ENCODE measurements at places on chromosomes 5 and 9.

DNA sequence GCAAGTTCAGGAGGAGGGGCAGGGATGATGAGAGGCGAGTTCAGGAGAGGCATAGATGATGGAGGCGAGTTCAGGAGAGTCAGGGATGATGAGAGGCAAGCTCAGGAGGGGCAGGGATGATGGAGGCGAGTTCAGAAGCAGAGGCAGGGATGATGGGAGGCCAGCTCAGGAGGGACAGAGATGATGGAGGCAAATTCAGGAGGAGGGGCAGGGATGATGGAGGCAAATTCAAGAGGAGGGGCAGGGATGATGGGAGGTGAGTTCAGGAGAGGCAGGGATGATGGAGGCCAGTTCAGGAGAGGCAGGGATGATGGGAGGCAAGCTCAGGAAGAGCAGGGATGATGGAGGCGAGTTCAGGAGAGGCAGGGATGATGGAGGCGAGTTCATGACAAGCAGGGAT is 17.8 kb upstream of the SPOCK1 start:
- DNase-seq = no peak

- DNase-seq = peak; percentile 70
Measured at GRCh38 chr9:72271613-72272478, 93.2 kb downstream of the ZFAND5 start.

DNA sequence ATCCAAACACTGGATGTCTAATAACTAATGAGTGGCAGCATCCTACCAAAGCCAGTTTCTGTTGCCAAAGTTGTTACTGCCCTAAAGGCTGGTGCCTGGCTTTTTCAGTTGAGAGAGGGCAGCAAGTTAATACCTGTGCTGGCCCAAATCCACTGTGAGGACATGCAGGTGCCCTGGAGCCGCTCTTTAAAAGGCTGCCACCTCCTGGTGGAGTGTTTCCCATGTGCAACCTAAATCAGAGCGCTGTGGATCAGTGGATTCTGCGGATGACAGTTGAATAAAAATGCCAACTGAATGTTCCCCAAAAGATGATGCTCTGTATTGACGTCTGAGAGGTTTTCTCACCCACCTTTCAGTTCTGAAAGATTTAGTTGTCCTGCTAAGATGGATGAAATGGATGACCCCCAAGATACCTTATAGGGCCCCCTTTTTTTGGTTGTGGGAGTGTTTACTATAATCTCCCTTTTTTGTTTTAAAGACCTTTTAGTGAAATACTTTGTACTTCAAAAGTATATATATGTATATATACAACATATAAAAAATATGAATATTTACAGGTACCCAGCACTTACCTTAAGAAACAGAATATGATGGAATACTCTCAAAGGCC is 146.4 kb downstream of the EGFLAM start:
- DNase-seq = no peak

GRCh38 chr5:129909225-129909624 is 5.0 kb downstream of the CHSY3 start:
- no peak for DNase-seq

DNA sequence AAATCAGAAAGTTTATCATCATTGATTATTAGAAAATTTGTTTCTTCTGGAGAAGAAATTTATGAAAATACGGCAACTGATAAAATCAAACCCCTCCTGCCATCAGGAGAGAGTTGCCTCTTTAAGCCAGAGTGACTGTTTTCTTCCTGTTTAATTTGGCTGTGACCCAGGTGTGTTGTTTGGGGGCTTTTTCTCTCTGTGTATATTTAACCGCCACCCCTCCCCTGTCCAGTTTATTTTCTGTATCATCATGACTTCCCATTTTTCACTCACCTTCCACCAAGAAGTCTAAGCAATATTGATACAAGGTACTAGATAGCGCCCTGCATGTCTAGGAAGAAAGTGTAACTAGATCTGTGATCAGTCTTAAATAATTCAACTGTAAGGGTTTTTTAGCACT is 50.1 kb downstream of the FAM78A start:
- no peak for DNase-seq

DNA sequence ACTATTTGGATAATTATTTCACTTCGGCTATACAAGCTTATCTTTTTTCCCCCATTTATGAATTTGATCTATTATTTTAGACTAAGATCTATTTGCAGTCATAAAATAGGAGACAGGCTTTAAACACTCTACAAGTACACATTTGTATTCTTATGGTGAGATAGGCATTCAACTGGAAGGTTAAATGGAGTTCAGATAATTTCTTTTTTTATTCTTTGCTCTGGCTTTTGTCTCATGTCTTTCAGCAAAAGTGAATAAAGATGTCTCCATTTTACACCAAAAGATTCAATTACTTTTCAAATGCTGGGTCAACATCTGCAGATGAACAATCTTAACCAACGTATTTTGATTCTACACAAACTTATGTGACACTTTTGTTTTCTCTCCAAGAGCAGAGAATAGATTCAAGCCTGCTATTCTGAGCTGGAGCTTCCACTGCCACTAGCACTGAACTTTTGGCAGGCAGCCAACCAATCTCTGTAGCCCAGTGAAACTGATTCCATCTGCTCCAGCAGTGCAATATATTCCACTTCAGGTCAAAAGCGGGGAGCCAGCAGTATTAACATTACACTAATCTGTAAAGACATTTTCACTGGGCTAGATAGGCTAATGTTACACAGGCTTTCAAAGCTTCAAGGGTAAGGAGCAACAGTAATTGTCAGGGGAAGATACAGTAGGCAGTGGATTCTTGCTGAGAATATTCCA is 452.0 kb upstream of the ZNF608 start:
- no peak for DNase-seq

- no peak for DNase-seq
Measured at GRCh38 chr9:2419347-2419746, 202.2 kb upstream of the VLDLR start.

DNA sequence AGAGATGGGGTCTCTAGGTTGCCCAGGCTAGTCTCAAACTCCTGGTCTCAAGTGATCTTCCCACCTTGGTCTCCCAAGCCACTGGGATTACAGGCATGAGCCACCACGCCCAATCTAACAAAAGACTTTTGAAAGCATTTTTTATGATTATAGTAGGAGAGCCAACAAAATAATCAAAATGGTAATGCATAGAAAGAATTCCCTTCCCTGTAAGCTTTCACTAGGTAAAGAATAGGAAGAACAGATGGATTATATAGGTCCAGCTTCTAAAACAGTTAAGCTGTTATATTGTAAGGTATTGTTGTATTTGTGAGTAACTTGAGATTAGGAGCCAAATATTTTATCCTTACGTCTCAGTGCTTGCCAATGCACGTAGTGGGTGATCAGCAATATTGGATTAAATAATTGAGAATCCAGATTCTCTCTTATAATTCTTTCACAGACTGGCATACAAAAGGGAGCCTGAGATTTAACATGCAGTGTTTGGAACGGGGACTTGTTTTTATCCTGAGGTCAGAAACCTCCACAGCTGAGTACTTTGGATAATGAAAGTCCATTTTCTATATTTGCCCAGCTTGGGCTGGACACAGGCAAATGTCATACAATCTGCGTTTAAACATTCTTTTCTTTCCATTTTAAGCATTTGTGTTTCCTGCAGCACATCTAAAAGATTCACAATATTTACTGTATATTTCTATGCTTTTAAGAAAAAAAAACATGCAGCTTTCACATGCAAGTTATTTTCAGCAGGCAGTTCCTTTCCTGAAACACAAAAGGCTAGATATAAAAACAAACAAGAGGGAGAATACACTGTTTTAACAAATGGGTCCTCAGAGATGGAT is 238.4 kb downstream of the ARRDC3 start:
- DNase-seq = no peak

- DNase-seq = no peak
Measured at GRCh38 chr9:122382901-122383850, 12.4 kb downstream of the PTGS1 start.

All from GM13977 (cell line).